GM19239 (cell line): ENCODE measurements at places on chromosomes 11 and 22.
A peak's percentile ranks its signal among the peaks of the same experiment; 100 is the strongest.

GRCh38 chr11:44505581-44506054 lies 59.8 kb upstream of the CD82 start:
- no peak for DNase-seq

- peak; percentile 53 for DNase-seq
These were observed 110.2 kb downstream of the ST3GAL4 start for GRCh38 chr11:126465573-126466188.

DNA sequence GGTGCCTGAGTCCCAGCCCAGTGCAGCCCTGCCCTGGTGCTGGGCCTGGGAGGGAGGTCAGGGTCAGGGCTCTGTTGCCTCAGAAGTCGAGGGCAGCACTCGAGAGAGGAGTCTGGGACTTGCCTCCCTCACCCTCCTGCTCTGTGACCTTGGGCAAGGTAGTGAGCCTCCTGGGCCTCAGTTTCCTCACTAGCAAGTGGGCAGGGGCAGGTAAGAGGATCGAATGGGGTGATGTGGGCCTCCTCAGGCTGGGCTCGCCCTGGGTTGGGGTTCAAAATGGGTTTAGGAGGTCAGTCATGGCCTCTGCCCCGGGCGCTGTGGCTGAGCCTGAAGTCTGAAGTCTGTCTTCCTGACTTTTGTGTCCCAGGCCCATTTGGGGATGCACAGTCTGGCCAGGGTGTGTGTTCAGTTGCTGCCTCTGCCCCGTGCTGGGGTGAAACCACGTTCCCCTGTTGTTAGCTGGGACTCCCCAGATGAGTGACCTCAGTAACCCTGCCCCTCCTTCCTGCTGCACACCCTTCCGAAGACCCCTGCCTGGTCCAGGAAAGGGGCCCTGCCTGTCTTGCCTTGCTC lies 40.9 kb upstream of the CELSR1 start:
- no peak for DNase-seq

DNA sequence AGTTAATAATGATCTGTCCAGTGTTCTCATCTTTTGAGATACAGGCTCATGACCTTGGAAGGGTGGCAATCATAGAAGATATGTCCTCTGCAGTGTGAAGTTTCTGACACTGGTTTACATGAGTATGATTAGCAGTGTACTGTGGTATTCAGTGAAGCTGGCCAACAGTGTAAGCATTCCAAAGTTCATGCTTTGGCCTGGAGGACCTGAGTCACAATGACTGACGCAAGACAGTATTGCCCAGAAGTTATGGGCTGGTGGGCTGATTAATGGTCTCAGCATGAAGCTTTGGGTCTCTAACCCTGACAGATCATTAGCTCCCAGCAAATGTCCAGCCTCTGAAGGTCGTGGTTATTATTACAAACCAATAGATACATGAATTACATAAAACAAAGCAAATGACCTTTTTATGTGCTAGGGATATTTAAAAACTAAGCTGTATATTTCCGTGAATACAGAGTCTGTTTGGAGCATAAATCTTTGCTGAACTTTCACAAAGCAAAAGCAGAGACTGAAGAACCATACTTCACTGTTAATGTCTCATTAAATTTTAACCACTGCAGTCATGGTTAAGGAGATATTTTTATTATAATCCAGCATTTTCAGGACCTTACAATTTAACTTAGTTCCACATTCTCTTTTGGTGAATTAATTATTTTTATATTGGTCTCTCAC lies 28.3 kb upstream of the USP47 start:
- DNase-seq, result no peak

- DNase-seq, result no peak
These were observed 47.7 kb downstream of the LRFN4 start for GRCh38 chr11:66904561-66904960.

GRCh38 chr22:48600681-48601080 lies 1227.0 kb downstream of the BRD1 start:
- no peak for DNase-seq

GRCh38 chr22:44574057-44574639 lies 76.1 kb upstream of the RTL6 start:
- DNase-seq, result no peak

DNA sequence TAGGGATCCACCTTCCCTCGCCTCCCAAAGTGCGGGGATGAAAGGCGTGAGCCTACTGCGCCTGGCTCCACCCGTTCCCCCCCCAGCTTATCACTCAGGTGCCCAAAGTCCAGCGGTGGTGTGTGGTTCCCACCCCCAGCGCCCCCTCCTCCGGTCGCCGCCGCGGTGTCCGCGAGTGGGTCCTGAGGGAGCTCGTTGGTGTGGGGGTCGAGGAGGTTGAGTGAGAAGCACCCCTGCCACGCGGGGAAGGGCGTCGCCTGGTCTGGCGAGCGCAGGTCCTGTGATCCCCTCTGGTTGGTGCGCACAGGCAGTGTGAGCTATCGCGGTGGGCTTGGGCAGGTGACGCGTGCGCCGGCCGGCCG lies 3900.6 kb upstream of the OR11H1 start:
- no peak for DNase-seq

- DNase-seq, result no peak
These were observed 1196.8 kb downstream of the BRD1 start for GRCh38 chr22:48630848-48631247.
